Coronary artery (tissue), 2 donors: ENCODE measurements at places on chromosomes 16 and 17.
A peak's percentile ranks its signal among the peaks of the same experiment; 100 is the strongest.

DNA sequence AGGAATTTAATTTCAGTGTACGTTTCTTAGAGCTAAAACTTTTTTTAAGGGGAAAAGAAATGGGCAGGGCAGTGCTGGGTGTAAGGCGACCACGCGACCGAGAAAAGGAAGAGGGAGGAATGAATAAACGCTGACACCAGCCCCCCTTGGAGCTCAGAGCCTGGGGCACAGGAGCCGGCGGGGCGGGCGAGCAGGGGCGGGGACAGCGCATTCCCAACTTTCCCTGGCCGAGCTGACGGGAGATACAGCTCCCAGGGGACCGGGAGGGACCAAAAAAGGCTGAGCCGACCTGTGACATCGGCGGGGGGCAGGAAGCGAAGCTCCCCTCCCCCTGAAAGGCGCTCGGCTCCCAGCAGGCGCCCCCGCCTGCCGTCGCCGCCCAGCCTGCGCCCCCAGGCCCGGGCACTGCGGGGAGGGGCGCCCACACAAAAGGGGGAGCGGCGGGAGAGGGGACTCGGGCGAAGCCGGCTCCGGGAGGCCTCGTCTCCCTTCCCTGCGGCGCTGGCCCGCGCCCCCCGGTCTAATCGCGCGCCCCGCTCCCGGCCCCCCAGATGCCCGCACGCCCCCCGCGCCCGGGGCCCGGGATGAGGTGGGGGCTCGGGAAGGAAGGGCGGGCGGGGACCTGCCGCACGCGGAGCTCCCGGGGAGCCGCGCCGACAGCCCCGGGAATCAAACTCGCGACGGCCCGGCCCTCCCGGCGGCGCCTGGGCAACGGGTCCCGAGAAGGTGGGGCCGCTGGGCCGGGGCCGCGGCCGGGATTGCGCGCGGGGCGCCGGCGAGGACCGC lies 622 bp downstream of the CUEDC1 start:
- DNase-seq = peak; percentile 91

GRCh38 chr17:35051579-35052240 lies 11.8 kb downstream of the RFFL start:
- no peak for DNase-seq

- no peak for DNase-seq
Measured at GRCh38 chr16:54289945-54290832, 3.6 kb upstream of the IRX3 start.

DNA sequence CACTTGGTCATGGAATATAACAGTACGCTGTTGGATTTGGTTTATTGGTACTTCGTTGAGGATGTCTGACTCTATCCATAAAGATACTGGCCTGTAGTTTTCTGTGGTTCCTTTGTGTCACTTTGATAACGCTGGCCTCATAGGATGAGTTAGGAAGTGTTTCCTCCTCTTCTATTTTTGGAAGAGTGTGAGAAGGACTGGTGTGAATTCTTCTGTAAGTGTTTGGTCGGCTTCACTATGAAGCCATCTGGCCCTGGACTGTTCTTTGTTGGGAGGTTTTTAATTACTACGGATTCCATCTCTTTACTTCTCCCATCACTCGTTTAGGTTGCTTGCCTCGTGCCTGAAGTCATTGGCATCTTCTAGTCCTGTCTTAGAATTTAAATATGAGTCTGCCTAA lies 117.3 kb downstream of the OR1D5 start:
- no peak for DNase-seq

DNA sequence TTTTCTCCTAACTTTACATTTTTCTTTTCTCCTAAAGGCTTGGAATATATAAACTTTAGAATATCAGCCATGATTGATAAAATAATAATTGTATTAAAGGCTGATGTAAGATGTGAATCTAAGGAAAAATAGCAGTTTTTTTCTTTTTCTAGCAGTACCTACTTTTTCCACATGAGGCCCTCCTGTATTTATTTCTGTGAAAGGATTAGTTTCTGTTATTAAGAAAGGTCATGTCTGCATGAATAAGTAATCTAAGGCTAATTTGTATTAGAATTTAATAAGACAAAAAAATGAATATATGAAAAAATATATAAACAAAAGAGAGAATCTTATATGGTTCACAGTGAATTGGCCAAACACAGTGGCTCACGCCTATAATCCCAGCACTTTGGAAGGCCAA lies 85.3 kb downstream of the STXBP4 start:
- DNase-seq = no peak

DNA sequence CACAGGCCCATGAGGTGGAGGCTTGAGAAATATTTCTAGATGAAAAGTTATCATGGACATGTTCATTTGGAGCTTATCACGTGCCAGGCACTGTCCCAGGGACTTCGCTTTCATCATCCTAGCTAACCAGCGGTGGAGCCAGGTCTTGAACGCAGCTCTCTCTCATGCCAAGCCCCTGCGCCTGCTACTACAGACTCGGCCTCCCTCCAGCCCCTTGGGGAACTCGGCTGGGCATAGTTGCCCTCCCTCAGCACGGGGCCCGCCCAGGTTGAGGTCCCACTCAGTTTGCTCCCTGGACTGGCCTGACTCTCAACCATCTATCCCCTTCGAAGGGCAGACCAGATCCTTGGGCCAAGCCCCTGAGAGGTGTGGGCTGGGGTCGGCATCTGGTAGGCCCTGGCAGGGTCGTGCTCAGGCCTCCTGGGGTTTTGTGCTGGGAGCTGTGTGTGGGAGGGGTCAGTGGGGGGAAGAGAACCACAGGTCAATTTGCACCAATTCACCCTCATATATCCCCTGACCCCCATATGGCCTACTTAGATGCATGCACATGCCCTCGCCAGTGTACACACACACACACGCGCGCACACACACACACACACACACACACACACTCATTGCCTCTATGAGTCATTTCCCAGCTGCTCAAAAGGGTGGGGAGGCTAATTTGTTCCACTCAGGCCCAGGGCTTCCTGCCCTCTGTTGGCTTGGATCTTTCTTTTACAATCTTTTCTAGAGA lies 12.1 kb upstream of the SCN4A start:
- no peak for DNase-seq

GRCh38 chr17:6753006-6753445 lies 2.8 kb upstream of the XAF1 start:
- DNase-seq = peak; percentile 84

- DNase-seq = no peak
Measured at GRCh38 chr17:74711058-74711824, 1.5 kb downstream of the CD300LF start.

DNA sequence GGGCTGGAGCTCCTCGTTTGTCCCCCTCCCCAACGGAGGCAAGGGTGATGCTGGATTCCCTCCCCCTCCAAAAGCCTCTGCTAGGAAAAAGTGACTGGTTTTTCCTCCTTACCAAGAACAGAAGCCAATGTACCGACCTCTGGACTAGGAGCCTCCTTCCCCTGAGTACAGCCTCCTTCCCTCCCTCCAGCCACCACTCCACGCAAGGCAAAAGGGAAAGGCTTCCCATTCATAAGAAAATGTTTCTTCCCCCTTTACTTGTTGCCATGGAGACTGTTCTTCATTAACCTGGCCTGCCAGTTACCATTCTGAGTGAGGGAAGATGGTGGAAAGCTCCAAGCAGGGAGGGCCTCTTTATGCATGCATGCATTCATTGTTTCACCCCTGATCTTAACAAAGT lies 4.3 kb upstream of the PIMREG start:
- no peak for DNase-seq

- no peak for DNase-seq
Measured at GRCh38 chr17:4446326-4447071, 12.8 kb downstream of the SPNS3 start.

DNA sequence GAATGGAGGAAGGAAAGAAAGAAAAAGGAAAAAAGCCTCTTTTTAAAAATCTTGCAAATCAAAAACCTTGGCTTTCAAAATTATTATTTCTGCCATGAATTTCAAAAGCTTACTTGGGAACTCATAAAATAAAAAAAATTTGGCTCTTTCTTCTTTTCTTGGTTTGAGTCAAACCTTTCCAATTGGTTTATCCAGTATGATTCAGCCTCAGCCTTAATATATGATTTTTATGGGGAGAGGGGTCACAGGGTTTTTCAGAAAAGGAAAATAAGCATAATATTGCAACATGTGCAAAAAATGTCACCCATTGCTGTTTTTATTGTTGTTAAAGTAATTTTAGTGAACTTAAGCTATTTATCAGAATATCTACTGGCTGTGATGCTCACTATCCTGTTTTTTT lies 31.2 kb upstream of the HAPSTR1 start:
- no peak for DNase-seq

- DNase-seq = no peak
Measured at GRCh38 chr17:66547151-66547865, 244.9 kb downstream of the PRKCA start.

DNA sequence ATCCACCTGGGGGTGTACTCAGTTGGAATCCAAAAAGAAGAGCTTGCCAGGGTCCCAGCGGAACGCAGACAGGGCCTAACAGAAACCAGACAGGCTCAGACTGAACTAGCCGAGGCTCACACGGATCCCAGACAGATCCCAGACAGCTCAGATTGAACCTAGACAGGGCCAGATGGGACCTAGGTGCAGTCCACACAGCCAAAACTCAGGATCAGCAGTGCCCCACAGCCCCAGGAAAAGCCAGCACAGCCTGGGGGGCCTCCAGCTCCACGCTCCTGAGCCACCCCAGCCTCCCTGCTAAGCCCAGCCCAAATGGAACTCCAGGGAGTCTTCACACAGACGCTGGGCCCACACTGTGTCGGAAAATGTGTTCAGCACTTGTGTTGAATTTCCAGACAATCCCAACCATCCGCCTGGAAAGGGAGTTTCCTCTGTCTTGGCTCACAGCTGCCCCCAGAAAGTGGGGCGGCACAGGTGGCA lies 7.5 kb downstream of the STX1B start:
- DNase-seq = no peak

GRCh38 chr16:7651803-7652570 lies 319.3 kb downstream of the RBFOX1 start:
- no peak for DNase-seq
